ENCODE measurements at places on chromosomes 5 and 9. TPM values are rescaled to one million over a fixed set of nuclear protein-coding genes. Genes with fewer than 3 reads are reported as not detected.

RC3H2 gene
- polyA plus RNA-seq: 30.4 TPM

LCN15 gene
- 0.49 TPM for polyA plus RNA-seq

NR5A1 gene
- not detected for polyA plus RNA-seq

SPATA31D4 gene
- polyA plus RNA-seq: not detected

CTXN3 gene
- 1.0 TPM for polyA plus RNA-seq

GRCh38 chr5:180133060-180133459 lies 61.5 kb upstream of the RNF130 start:
- DNase-seq: no peak

- DNase-seq: no peak
These were observed 22.0 kb upstream of the SPINK1 start for GRCh38 chr5:147853372-147853987.

- DNase-seq: no peak
These were observed 72.0 kb downstream of the CEP120 start for GRCh38 chr5:123351240-123351639.

- no peak for DNase-seq
These were observed 72.6 kb downstream of the DAPK1 start for GRCh38 chr9:87570000-87570908.

DNA sequence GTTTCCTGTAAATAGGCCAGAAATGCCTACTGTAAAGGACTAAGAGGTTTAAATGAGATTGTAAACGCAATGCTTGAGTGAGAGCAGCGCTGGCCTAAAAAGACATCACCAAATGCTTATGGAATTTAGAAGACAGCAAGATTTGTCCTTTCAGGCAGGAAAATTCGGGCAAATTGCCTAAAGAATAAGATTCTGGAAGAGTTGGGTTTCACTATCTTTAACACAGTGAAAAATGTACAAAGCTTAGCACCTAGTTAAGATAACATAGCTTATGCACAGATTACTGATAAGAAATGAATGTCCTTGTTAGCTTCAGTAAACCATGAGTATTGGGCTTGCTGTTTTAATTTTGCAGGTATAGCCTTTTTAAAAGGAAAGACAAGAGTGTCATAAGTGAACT lies 4.7 kb downstream of the FKBP15 start:
- no peak for DNase-seq

GRCh38 chr9:107918749-107919148 lies 429.2 kb upstream of the KLF4 start:
- no peak for DNase-seq

DNA sequence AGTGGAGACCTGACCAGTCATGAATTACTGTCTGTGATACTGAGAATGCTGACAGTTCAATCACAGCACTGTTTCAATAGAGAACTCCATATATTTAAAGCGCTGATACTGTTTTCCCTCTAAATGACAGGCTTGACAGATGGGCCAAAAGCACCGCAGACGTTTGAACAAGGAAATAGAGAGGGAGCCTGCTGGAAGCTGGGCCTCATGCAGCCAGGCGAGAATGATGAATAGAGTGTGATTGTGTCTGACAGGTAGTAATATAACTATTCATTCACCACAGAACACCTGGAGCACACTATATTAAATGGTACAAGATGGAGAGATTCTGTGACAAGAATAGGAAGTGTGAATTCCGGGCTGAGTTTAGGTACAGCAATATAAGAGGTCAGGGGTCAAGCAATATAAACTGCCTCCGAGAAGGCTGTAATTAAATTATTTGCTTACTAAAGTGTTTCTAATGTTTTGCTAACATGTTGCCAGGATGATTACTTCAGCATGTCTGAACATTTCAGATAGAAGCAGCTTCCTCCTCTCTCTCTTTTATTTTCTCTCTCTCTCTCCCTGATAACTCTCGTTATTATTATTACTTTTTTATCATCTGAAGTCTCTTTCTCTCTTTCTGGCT lies 297.7 kb downstream of the CSNK1G3 start:
- no peak for DNase-seq

DNA sequence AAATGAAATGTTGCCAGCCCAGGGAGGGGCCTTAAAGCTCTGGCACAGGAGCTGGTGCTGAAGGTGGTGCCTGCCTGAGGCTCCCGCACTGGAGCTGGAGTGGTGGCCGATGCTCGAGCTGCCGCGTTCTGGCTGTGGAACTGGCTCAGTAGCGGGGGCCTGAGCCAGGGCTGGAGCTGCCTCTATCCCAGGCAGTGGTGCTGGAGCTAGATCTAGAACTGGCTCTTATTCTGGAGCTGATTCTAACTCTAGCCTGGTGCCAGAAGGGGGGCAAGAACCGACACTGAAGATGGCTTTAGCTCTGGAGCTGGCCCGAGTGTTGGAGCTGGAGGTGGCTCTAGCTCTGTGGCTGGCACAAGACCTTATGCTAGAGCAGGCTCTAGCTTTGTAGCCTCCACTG lies 19.2 kb downstream of the OBP2B start:
- no peak for DNase-seq
